SK-N-SH treated with all-trans-retinoic acid at 6 μM for 48 hours (cell line): ENCODE measurements at places on chromosomes 11 and 22.

- no peak for ATAC-seq
These were observed 503.8 kb downstream of the BRD1 start for GRCh38 chr22:49323751-49324415.

DNA sequence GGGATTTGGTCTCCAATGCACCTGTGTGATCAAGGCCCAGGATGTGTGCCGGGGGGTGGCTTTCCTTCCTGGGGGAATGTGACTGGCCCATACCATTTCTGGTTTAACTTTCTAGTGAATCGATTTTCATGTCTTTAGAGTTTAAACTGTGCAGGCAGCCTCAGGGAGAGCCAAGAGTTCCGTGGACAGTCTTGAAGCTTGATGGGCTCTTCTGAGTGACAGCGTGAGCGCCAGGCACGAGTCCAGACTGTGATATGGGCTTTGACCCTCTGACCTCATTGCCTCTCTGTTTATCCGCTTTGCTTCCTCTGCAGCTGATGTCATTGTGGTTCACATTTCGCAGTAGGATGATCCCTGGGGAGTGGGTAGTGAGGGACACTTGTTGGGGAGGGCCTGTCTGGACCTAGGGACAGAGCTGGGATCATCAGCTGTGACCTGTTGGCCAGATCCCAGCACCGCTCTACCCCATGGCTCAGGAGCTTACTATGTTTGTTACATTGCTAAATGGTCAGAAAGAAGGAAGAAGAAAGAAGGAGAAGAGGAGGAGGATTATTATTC is 80.6 kb upstream of the CLDN5 start:
- no peak for ATAC-seq

- no peak for ATAC-seq
These were observed 189.3 kb downstream of the MIAT start for GRCh38 chr22:26846645-26847044.

DNA sequence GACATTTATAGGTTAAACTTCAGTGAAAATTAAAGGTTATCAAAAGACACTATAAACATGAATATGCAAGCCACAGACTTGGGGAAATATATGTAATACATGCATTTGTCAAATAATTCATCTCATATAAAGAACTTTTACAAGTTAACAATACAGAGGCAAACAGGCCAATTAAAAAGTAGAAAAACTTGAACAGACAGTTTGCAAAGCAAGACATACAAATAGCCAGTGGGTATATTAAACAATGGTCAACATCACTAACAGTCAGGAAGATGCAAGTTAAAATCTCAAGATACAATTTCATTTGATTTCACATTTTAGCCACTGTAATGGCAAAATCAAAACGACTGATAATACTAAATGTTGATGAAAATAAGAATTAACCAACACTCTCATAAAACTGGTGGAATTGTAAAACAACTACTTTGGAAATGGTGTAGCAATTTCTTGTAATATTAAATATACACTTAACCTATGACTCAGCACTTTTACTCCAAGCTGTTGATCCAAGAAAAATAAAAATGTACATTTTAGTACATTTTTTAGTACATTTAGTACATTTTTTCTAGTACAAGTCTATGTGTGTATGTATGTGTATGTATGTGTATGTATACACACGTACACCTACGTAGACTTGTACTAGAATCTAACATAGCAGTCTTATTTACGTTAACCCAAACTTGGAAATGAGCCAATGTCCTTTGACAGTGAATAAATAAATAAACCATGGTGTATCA is 62.8 kb downstream of the LRRC74B start:
- no peak for ATAC-seq

- no peak for ATAC-seq
These were observed 60.7 kb downstream of the SESN3 start for GRCh38 chr11:95170294-95170693.

- ATAC-seq: no peak
These were observed 197.9 kb downstream of the BRD1 start for GRCh38 chr22:49629586-49630447.

DNA sequence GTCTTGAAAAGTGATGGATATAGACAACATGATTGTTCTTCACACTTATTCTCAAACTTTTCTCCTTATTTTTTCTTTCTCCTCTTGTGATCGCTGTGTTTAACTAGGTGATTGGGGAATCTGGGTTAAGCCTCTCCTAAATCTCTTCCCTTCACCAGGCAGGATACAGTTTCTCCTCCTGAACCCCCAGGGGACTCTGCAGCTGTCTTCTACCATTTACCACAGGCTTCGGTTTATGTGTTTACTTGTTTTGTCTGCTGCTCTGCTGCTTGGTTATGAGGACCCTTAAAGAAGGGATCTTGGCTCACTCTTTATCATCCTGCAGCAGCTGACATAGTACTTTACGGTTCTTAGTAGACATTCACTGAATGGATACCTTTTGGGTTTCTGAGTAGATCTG is 124.2 kb downstream of the NCAM1 start:
- no peak for ATAC-seq

- no peak for ATAC-seq
These were observed 1.4 kb downstream of the HDHD5 start for GRCh38 chr22:17157714-17158113.

DNA sequence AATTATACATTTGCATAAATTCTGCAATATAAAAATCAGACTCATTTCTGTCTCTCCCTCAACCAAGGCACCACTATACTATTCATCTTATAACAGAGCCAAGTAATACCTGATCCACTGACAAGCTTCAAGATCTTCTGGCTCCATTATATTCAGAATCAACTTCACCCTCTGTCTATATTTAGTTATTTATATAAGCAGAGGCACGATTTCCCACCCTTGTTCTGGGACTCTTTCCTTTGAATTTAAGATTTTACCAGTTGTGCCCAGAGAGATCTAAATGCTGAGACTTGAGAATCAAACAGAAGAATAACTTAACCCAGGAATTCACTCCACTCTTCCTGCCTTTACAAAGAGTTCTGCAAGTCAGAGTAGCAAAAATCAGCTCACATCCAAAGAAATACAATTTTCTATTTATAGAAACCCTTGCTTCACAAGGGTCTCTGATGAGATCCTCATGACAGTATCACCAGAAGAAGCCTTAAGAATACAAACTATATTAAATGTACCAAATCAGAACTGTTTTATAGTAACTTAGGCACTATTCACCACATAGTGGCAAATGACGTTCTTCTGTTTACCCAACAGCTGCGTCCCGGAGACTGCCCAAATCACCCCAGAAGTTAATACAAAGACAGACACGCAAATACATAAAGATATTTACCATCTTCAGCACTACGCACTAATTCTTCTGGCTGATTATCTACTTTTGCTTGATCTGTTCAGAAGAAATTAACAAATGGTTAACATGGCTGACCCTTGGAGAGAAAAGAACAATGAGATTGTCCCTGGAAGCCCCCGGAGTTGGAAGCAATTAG is 32.3 kb upstream of the CCDC89 start:
- peak; percentile 4; the same call in 2 of the 3 replicates for ATAC-seq

DNA sequence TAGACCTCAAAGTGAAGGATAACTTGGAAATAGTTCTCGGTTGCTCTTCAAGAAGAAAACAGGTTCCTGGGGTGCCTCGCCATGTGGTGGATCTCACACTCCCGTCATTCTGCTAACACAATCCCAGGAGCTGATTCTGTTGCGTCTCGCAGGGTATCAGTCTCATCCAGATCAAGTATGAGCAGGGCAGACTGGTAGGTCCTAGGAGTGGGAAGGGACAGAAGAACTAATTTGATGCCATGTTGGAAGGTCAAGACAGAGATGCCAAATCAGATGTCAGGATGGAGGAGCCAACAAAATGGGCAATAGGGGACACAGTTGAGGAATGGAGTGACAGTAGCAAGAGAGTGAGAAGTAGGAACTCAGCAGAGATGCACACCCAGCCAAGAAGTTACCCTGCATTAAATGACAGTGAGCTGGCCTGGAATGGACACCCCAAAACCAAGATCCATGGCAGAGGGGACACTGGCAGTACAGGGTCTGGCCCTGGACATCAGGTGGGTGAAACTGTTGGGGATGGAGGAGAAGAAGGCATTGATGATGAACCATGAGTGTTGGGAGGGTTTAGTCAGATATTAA is 76.2 kb downstream of the BDNF start:
- ATAC-seq: no peak

DNA sequence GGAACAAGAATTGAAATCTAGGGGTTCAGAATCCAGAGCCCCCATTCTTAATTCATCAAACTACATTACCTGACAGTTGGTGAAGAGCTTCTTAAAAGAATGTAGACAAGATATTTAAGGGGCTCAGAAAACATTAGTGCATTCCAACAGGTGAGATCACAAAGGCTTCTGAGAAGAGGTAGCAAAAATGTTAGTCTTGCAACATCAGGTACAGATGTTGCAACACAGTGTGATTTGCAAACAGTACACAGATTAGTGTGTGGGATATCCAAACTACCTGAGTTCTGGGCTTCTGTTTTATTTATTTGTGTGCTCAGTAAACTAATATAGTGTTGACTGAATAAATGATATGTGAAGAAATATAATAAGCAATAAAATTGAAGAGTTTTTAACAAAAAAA is 11.8 kb downstream of the CASP4 start:
- ATAC-seq: no peak

DNA sequence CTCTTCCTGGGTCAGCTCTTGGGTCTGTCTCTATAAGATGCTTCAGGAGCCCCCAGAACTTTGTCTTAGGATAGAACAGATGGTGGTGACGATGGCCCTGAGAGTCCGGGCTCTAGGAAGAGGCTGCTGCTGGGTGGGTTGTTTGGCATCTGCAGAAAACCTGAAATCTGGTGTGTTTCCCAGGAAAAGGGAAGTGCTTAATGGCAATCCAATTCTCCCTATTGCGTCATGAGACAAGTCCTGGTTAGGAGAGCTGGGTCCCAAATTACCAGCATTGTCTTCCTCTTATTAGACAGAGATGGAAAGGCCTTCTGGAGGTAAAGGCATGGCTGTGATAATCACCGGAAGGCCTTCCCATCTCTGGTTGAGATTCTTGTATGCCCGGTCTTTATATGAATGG is 48.9 kb upstream of the GRAMD1B start:
- no peak for ATAC-seq

DNA sequence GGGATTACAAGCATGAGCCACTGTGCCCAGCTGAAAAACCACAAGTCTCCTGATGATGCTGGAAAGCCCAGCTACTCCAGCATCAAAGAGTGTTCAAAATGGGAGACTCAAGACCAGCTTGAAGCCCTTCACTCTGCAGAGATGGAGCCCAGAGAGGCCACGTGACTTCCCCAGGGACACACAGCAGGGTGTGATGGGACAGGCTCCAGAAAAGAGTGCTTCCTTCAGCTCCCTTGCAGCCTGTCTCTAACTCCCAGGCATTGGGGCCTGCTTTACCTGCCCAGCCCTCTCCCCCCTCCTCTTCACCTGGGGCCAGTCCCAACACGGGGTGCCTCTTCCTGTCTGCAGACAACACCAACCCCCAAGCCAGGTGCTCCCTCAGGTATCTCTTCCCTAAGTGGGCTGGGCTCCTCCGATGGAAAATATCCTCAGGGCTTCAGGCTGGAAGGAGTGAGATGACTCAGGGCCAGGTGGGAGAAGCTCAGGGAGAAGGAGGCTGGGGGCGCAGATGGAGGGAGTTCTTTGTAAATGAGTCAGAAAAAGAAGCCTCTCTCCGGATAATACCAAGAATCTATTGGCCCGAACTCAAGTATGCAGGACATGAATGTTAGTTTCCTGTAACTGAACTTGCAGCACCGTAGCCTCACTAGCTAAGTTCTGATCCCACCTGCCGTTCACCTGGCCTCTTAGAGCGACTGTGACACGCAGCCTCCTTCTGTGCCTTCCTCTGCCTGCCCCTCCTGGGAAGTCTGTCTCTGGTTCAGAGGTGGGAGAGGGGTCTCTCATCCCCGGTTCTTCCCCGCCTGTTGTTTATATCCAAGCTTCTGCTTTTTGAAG is 326.6 kb downstream of the MN1 start:
- peak; percentile 93 for ATAC-seq

- no peak; the same call in 1 of the 3 replicates for ATAC-seq
These were observed 11.0 kb downstream of the TEAD1 start for GRCh38 chr11:12685229-12685628.

DNA sequence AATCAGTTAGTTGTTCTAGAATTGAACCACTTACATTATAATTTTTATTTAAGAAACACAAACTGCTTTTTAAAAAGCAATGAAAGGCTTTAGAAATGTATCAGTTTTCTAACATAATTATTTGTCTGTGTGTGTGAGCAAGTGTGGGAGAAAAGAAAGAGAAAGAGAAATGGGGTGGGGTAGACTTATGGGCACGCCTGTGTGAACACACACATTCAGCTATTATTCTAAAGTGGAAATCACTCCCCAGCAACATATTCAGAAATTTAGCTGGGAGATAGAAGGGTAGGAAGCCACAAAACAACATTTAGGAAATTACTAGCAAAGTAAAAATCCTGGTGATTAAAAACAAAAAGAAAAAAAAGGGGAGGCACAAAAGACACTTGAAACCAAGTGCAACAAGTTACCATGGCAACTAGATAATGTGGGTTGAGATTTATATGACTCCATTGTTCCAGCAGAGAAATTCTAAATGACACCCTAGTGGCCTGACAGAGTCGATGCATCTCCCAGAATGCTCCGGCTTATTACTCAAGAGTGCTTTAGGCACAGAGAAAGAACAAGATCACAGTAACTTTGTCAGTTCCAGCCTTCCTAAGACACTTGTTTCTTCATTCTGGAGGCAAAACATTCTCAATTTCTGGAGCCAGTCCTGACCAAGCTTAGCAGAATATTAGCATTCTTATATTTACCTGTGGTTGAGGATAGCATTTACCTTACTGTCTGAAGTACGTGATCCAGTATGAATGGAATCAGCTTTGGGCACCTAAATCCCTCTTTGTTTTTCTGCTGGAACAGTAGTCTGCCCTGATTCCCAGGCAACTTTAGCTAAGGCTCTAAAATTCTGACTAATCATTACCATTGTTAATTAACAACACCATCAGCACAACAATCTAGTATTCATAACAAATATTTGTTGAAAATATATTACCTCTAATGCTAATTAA is 444.4 kb downstream of the DLG2 start:
- ATAC-seq: peak; percentile 88

GRCh38 chr22:20782596-20783299 is 8.8 kb downstream of the SERPIND1 start:
- ATAC-seq: no peak
